Dermis blood vessel endothelial cell (primary cell): ENCODE measurements at places on chromosomes 2 and 18. TPM values are rescaled to one million over a fixed set of nuclear protein-coding genes. Genes with fewer than 3 reads are reported as not detected.

- DNase-seq = peak; percentile 48
These were observed 93.3 kb downstream of the RNF144A start for GRCh38 chr2:7010391-7011054.

DNA sequence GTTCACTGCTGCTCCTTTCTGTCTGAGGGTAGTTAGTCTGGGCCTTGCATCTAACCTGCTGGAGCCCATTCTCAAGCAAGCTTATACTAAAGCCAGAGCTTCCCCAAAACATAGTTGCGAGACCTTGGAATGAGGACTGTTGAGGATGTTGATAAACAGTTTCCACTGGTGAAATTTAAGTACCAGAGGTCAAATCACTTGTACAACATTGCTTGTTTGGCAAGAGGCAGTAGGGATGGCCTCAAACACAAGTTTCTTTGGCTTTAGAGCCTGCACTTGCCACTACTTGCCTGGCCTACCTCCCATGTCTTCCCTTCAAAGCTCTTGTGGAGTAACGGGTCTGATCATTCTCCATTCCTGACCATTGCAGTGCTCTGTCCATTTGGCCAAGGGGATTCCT, 262.7 kb downstream of the FHOD3 start:
- DNase-seq = no peak

Gene GCG
- total RNA-seq = not detected in 2 replicates

DNA sequence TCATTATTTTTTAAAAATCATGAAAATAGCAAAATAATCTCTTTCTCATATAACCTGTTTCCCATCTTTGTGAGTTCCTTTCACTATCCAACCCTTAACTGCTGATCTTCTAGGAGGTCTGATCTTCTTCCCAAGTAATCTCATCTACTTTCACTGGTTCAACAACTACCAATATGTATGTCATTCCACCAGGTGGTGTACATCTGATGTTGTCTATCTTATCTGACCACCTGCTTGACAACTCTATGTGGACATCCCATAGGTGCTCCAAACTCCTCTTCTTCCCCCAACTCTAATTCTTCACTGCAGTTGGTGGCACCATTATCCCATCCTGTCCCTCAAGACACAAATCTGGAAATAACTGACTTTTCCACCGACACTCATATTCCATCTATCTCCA, 62.5 kb downstream of the FAM228A start:
- no peak for DNase-seq

- DNase-seq = no peak
These were observed 1186.3 kb upstream of the CELF4 start for GRCh38 chr18:38751898-38752297.

Gene ASPRV1
- 0.14 and 0.34 TPM in 2 replicates for total RNA-seq

Gene LOXL3
- total RNA-seq = 0.85 and 1.7 TPM in 2 replicates

GRCh38 chr18:36298126-36298741, 721 bp downstream of the FHOD3 start:
- no peak for DNase-seq

DNA sequence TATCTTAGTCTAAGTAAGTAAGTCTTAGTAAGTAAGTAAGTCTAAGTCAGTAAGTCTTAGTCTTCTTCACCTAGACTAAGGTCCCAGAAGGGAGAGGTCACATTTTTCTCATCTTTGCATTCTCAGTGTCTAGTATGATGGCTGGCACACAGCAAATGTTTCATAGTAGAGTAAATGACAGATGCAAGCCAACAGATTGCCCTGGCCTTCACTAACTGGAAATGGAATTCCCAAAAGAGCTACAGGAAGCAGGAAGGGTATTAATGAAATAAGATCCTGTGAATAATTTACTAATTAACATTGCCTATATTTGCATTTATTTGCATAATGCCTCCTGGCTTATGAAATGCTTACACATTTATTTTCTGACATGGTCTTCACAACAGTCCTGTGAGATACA, 221.6 kb downstream of the RAD51AP2 start:
- DNase-seq = no peak
